Stimulated activated naive CD4-positive, alpha-beta T cell treated with Interleukin-2 at 50 U/mL for 16 hours (primary cell): ENCODE measurements at places on chromosomes 1 and 21.

- no peak for DNase-seq
Observed at GRCh38 chr1:180301135-180301742, 71.2 kb downstream of the LHX4 start.

DNA sequence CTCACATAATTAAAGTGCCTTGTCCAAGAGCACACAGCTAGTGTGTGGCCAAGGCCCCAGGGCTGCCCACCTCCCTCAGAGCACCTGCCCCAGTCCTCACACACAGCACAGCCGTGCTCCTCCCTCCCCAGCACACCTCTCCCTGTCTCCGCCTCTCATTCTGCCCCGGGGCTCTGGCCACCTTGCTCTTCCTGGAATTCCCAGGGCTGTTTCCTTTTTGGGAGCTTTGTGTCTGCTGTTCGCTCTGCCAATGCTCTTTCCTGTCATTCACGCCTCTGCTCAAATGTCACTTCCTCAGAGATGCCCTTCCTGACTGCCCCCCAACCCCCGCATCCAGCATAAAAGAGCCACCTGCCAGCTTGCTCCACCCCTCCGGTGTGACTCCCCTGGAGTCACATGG, 13.3 kb downstream of the SLC6A17 start:
- no peak for DNase-seq

GRCh38 chr1:68442822-68443556, 6.8 kb downstream of the RPE65 start:
- no peak for DNase-seq

- DNase-seq: no peak
Observed at GRCh38 chr1:117671781-117672501, 66.1 kb downstream of the TENT5C start.

DNA sequence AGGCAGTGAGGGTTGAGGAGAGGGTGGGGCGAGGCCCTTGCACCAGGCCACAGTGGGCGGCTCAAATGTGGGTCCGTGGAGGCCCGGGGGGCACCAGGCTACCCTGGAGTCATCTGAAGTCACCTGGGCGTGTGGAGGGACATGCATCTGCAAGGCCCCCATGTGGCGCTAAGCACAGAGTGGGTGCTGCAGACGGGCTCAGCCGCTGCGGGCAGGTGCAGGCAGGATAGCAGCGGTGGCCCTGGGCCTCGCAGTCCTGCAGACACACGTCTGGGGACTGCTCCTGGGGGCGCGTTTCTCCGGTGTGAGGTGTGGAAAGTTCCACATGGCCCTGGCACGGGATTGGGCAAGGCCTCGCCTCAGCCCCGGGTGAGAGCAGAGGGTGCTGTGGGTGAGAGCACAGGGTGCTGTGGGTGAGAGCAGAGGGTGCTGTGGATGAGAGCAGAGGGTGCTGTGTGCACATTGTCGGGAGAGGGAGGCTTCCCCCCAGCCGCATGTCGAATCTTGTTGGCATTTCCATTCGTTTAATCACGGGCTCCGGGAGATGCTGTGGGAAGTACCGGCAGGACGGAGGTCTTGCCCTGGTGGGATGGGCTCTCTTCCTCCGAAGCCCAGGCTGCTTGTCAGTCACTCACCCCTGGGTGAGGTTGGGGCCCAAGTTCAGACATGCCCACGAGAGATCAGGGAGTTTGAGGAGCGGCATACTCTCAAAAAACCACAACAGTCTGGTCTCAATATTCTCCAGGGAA, 46.5 kb downstream of the TP73 start:
- no peak for DNase-seq

GRCh38 chr1:161033751-161034150, 5.0 kb downstream of the TSTD1 start:
- no peak for DNase-seq

GRCh38 chr1:109930252-109930993, 19.8 kb downstream of the CSF1 start:
- no peak for DNase-seq

DNA sequence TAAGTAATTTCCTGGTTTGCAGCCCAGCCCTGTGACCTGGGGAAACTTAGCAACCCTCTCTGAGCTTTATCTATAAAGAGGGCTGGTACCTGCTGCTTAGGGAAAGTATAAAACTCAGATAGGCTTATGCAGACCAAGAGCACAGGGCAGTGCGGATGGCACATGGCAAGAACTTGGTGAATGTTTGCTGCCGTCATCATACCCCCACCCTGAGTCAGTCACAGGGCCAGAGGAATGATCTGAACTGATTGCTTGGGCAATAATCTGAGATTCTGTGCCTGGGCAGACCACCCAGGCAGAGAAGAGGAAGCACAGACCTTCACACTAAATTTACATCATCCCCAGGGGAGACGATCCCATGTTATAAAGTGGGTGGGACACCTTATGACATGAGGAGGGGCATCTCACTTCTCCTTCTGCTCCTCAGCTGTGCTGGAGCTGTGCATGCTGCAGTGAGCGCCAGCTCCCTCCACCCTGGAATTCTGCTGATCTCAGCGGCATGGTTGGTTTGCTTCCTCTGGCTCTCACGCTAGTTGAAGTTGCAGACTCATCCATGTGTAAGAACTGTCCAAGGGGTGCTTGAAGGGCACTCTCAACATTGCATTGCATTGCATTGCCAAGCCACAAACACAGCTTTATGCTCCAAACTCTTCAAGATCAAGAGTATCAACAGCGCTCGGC, 197.1 kb downstream of the AJAP1 start:
- DNase-seq: no peak

GRCh38 chr1:94038511-94038910, 82.4 kb downstream of the ABCA4 start:
- no peak for DNase-seq

DNA sequence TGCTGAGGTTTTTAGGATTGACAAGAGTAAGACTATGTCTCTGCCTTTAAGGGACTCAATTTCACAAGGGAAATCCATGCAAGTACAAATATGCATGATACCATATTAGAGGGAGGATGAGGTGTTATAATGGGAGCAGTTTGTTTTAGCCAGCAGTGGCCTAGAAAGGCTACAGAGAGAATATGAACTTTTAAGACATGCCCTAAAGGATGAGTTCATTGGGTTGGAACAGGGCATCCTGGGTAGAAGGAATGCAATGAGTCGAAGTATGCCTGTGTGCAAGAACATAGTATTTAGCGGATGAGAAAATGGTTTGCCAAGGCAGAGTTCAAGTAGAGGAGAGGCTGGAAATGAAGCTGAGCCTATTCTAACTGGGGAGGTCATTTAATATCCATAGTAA, 32.6 kb upstream of the LEPR start:
- DNase-seq: no peak

GRCh38 chr1:204478172-204478899, 16.3 kb downstream of the PIK3C2B start:
- no peak for DNase-seq

DNA sequence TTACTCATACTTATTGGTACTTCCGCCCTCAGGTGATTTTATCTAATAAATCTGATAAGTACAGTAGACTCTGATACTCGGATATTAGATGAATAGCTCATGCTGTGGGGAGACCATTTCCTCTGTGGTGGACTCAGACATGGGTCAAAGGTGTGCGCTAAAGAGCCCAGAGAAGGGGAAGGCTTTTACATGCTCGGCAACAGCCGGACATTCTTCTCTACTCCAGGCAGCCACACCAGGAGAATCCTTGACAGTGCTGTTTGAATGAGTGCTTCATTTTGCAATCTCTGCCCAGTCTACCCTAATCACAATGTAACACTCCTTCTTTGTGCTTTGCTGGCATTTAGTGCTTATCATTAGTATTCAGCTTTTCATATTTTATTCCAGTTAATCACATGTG, 322.2 kb upstream of the USP25 start:
- DNase-seq: no peak

DNA sequence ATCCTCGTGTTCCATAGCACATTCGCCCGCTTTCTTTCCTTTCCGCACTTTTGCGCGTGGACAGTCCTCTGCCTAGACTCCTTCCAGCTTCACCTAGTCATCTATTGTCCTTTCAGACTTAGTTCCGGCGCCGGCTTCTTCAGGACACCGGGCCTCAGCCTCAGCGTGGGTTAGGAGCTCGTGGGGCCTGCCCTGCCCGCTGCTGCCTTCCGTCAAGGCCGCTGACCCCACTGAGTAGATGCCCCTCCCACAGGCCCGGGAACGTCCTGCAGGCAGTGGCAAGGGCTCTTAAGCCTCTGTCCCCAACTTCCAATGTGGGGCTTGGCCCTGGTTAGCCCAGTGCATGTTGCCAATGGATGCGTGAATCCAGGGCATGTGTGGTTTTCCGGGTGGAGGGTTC, 11.4 kb downstream of the DMRTB1 start:
- no peak for DNase-seq

DNA sequence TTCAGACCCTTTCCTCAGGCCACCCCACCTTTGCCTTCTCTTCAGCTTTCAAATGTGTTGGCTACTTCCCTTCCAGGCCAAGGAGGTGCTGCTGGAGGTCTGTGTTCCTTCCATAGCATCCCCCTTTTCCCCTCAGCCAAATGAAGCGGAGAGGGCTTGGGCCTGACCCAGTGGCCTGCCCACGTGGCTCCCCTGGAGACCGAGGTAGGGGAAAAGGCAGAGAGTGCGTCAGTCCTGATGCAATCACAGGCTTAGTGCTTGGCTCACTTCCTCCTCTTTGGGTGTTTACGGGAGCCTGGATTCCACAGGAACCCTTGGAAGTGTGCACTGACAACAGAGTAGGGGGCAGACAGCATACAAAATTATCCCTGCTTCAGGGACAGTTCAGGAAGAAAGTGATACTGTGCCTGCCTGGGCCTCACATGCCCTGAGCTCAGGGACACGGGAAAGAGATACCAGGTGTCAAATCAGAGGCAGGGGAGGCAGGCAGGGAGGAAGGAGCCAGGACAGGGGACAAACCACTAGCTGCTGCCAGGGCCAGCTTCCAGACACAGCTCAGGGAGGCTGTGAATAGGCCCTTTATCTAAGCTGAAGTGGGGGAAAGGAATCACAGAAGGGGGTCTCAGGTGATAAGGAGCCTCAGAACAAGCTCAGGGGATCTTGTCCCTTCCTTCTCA, 16.6 kb upstream of the PTP4A2 start:
- DNase-seq: no peak

DNA sequence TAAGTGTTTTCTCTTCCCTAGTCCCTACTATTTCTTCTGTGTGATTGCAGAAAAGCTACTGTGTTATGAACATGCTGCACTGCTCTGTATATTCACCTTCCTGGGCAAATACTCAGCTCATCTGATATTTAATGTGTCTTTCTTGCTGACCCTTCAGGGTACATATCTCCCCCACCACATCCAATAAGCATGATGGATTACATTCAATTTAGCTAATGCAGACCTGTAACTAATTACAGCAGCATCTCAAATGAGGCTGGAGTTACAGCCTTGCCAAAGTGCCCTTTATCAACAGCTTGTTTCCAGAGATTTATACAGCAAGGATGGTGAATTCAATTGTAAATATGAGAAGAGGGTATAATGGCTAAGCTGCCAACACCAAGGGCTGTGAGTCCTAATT, 144.0 kb downstream of the KCNH1 start:
- DNase-seq: no peak

- DNase-seq: no peak
Observed at GRCh38 chr1:13675151-13675651, 24.8 kb upstream of the PRDM2 start.

DNA sequence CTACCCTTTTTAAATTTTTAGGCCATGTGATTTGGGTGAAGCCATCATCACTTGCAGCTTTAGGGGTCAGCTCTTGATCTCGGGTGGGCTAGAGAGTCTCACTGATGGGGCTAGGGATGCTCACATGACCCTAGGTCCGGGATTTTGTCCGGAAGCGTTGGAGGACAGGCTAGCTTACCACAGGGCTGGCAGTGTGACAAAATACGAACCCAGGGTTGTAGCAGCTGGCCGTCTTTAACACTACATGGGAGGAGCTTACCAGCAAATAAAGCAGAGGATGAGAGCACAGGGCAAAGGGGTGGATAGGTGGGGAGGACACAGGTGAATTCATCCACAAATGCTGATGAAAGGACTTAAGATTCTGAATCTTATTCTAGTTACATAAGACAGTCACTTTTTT, 21.9 kb downstream of the GPR161 start:
- DNase-seq: no peak

- DNase-seq: no peak
Observed at GRCh38 chr1:46408356-46409062, 14.4 kb downstream of the FAAH start.

- no peak for DNase-seq
Observed at GRCh38 chr1:213409971-213410370, 358.9 kb downstream of the RPS6KC1 start.

- no peak for DNase-seq
Observed at GRCh38 chr1:56377431-56377830, 201.9 kb downstream of the PLPP3 start.

DNA sequence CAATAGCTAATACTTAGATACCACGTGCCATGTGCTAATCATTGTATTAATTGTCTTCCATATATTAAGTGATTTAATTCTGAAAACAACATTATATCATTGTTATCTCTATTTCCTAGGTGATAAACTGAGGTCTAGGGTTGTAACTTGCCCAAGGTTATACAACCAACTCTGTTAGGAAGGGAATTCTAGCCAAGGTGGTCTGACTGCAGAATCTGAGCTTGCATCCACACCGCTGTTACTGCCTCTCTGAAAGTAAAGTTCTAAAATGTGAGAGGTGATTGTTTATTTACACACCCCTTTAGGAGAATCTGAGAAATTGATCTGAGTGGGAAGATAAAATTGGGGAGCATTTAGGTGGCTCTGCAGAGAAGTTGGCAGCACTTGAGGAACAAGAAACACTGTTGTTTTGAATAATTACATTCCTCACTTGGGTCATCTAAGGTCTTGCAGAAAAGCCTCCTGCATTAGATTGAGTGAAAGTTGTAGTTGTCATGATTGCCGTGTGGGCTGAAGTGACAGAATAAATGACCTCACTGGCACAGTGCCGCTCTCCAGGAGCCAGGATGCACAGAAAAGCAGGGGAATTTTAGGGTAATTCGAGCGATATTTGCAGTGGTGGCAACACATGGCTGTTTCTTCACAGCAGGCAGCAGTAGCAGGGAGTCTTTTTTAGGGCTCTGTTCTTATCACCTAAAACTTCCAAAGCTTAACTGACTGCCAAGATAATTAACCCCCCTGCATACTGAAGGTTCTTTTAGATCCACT, 121.7 kb downstream of the ADGRL4 start:
- DNase-seq: no peak

DNA sequence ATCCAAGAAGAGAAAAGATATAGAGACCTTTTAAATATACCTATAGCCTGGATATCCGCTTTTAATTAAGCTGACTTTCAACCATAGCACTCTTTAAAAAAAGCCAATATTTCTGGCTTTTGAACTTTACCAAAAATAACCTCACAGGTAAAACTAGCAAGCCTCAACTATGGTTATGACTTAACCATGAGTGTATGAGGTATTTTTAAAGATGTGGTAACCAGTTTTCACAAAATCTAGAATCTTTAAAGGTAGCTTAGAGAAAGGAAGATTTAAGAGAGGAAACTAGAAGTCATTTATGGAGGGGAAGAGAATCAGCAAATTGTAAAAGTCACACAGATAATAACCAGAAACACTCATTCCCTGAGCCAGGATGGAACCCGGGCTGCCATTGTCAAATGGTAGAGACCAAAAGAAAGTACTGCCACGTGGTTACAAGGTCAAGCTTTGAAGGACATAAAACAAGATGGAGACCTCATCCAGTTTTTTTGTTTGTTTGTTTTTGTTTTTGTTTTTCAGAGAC, 288.4 kb upstream of the RGS18 start:
- no peak for DNase-seq

GRCh38 chr21:34807146-34807880, 138.5 kb downstream of the CLIC6 start:
- peak; percentile 56 for DNase-seq
